ENCODE measurements at places on chromosomes 16 and 17. TPM values are rescaled to one million over a fixed set of nuclear protein-coding genes. Genes with fewer than 3 reads are reported as not detected.

Gene TP53TG3C
- not detected for total RNA-seq

Gene DUS1L
- 113 TPM for total RNA-seq

Gene SCNN1B
- total RNA-seq = not detected

Gene MGAT5B
- 0.84 TPM for total RNA-seq

Gene CDT1
- total RNA-seq = 95.3 TPM

Gene HSDL1
- 13.3 TPM for total RNA-seq

Gene RGS11
- total RNA-seq = 0.34 TPM

Gene CACNG4
- not detected for total RNA-seq

Gene SLC16A6
- total RNA-seq = 5.3 TPM

Gene ATP2A3
- total RNA-seq = 306 TPM

Gene GCGR
- 0.07 TPM for total RNA-seq
